ENCODE measurements at places on chromosomes 7 and 10.

- DNase-seq, result no peak
Observed at GRCh38 chr7:11709196-11709595, 122.8 kb downstream of the THSD7A start.

DNA sequence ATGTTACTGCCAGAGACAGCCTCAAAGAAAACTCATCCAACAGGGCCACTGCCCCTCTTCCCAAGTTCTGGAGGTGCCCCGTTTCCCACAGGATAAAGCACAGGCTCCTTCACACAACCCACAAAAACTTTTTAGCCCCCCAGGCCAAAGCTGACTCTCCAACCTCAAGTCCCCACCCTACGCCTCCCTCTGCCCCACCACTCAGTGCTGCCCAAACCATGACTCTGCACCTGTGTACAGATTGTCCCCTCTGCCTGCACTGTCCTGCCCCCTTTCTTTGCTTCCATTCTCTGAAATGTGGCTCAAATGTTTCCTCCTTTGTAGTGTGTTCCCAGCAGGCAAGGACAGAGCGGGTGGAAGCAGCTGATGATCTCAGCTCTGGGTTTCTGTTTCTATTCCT lies 284.0 kb downstream of the GRID1 start:
- DNase-seq, result no peak

DNA sequence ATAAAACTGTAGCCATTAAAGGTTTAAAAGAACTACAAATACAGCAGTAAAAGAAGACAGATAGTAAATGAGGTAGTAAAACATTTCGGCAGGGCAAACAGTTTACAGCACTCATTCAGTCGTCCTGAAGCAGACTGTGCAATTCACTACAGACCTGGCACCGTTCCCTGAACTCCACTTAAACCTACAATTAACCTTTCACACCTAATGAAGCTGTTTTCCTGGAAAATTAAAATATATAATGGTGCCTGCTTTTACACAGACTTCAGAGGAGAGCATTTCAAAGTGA lies 335.3 kb downstream of the GFRA1 start:
- DNase-seq, result no peak

DNA sequence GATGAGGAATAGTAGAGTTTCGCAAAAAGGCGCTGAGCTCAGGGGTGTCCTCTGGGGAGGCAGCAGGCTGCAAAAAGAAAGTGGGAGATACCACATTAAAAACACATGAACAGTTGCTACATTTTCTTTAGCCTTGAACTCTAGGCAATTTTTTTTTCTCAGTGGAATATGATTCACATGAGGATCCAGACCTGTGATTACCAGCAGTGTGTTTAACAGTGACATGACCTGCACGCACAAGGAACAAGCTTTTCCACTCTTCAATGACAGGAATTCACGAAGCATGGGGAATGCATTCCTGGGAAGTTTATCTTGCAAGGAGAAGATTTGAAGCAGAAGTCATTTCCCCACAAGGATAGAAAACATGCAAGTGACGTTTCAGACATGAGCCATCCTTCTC lies 161.6 kb downstream of the ITGA8 start:
- no peak for DNase-seq

DNA sequence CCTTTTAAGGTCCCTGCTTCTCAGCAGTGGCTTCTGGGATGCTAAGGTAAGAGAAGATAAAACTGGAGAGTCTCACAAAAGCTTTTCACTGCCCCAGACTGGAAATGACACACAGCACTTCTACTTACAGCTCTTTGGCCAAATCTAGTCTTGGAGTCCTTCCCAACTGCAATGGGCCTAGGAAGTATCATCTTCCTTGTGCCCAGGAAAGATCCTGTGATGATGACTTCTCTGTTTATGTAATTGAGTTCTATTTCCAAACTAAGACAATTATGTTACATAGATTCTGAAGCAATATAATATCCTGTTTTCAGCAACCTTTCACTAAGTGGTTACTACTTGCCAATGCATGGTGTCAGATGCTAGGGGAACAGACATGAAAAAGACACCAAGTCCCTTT lies 234.1 kb downstream of the PTEN start:
- no peak for DNase-seq

GRCh38 chr10:69405221-69405620 lies 11.5 kb downstream of the TACR2 start:
- DNase-seq, result no peak

- no peak for DNase-seq
Observed at GRCh38 chr7:155000795-155001194, 2.1 kb downstream of the PAXIP1 start.

DNA sequence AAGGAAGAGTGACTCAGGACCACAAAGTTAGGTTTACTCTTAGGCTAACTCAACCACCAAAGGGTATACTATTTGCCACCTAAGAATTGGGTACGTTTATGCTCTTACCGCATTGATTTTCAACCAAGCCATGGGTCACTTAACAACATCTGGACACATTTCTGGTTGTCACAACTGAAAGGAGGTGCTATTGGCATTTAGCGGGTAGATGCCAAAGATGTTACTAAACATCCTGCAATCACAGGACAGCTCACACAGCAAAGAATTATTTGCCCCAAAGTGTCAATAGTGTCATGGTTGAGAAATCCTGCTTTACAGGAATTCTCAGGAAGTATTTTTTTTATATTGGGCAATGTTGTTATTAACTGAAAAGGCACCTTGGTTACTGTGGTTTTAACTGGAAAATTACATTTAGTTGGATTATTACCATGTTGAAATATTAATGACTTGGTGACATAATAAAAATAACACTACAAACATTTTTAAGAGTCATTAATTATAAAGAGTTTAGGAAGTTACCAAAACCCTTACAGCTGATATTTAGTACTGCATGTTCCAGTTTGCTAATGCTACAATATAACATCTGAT lies 185.0 kb upstream of the TMEM196 start:
- DNase-seq, result no peak

- DNase-seq, result no peak
Observed at GRCh38 chr7:128986609-128987008, 48.9 kb downstream of the IRF5 start.

GRCh38 chr10:18797286-18797685 lies 138.1 kb downstream of the ARL5B start:
- no peak for DNase-seq

GRCh38 chr10:101126684-101127628 lies 4.1 kb upstream of the TLX1 start:
- DNase-seq, result no peak

- DNase-seq, result no peak
Observed at GRCh38 chr10:69406302-69406811, 10.4 kb downstream of the TACR2 start.

DNA sequence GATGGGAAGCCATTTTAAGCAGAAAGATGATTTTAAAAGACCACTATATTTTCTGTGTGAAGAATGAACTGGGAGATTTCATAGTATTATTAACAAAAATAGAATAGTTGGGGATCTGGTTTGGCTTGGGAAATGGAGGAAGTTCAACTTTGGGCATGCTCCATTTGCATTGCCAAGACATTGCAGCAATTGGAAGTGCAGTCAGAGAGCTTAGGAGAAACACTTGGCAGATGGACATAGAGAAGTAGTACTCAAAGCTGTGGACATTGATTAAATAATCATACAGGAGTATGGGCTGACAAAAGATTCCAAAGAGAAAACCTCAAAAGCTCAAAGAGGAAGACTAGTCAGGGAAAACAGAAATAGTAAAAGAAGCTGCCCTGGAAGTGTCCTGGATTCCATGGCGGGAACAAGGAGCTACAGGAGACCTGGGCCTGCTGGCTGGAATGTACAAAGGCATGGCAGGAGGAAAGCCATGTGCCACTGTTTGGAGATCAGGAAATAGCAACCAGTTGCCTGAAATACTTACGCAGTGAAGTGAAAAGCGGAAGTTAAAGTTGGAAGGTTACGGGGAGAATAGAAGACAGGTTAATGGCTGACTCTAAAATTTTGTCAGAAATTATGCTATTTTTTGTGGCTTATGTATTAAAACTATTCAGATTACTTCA lies 93.6 kb upstream of the MXI1 start:
- DNase-seq, result no peak

GRCh38 chr10:4028027-4028471 lies 243.0 kb upstream of the KLF6 start:
- DNase-seq, result no peak

- DNase-seq, result no peak
Observed at GRCh38 chr7:81641873-81642272, 128.0 kb downstream of the HGF start.

GRCh38 chr7:128351296-128352152 lies 7.8 kb upstream of the RBM28 start:
- DNase-seq, result no peak

DNA sequence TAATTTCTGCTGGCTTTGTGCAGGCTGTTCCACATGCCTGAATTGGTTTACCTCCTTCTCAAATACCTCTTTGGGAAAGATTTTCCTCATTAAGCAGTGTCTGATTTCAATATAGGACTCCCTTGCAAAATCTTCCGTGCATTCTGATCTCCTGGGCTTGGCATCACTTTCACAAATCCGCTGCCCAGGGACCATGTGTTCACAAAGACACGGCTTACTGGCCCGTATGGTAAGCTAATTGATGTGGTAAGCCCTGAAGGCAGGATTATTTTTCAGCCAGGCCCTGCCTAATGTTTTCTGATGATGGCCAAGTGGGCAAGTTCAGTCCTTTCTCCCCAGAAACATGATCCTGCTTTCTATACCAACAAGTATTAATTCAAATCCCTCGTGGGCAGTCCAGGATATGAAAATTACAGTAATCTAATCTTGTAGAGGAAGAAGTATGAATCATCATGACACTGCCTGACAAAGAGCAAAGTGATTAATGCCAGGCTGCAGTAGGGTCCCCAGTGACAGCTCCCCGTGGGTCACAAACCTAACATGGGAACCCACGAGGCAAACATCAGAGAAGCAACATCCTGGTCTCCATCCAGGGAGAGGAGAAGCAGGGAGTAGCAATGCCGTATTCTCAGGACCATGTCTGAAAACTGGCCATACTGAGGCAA lies 11.6 kb upstream of the SVIL start:
- DNase-seq, result no peak

GRCh38 chr7:11753433-11753832 lies 78.6 kb downstream of the THSD7A start:
- DNase-seq, result no peak

- DNase-seq, result no peak
Observed at GRCh38 chr10:84530724-84531325, 202.4 kb downstream of the CCSER2 start.

DNA sequence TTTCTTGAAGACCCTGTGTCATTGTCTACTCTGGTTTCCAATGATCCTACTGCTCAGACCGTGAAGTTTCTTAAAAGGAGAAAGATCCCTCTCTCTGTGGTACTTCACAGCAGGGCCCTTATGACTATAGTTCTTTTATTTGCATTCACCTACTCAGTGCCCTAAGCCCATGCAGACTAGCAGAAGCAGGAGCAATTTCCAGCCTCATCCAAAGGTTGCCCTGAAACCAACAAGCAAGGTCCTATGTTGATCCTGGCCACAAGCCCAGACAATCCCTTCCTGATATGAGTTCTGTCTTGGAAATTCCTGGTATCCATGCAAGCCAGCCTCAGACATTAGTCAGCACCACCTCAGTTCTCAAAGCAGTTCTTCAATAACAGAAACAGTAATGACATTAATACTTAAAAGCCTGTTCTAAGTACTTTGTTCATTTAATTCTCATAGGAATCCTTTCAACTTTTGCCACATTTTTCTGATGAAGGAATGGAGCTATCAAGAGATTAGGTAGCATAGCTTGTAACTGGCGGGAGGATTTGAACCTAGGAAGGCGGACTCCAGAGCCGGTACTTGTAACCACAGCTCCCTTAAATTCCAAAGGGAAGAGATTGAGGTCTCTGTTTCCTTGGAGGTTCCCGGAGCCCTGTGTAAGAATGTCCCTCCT lies 58.1 kb upstream of the ST8SIA6 start:
- no peak for DNase-seq

DNA sequence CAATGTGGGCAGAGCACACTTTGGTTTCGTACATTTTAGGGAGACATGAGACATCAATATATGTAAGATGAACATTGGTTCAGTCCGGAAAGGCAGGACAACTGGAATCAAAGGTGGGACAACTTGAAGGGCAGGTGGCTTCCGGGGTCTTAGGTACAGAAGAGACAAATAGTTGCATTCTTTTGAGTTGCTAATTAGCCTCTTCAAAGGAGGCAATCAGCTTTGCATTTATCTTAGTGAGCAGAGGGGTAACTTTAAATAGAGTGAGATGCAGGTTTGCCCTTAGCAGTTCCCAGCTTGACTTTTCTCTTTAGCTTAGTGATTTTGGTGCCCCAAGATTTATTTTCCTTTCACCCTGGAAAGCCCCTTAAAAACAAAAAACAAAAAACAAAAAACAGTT lies 21.3 kb downstream of the ZNF487 start:
- DNase-seq, result no peak

DNA sequence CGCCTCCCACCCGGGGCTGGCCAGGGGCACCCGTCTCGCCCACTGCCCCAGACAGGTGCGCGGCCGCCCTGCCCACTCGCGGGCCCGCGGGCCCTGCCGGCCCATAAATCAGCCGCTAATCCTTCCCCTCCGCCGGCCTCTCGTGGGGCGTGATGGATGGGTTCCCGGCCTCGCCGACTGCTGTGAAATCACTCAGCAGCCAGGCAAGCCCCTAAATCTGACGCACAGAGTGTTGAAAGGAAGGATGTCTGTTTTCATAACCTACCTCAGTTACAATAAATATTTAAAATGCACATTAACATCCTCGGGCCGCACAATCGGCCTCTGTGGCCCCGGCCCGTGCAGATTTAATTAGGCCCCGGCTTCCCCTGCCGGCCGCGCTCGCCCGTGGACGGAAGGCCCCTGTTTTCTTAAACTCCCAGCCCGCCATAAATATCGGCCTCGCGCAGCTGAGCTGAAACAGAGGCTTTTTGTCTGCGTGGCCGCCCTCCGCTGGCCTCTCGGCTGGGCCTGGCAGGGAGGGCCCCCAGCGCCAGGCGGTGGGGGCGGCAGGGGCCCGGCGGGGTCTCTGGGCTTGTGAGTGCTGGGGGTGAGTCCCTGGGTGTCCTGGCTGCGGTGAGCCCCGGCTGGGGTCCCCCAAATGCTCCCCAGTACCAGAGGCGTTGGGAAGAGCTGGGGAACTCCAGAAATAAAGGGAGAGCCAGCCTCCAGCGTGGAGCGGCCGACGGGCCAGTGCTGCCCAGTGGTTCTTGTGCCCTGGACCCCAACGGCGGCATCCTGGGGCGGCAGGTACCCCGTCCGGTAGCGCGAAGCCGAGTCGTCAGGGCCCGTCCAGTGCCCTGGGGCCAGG lies 90.7 kb downstream of the UNCX start:
- no peak for DNase-seq

GRCh38 chr10:53358536-53358935 lies 586.0 kb upstream of the MBL2 start:
- no peak for DNase-seq

DNA sequence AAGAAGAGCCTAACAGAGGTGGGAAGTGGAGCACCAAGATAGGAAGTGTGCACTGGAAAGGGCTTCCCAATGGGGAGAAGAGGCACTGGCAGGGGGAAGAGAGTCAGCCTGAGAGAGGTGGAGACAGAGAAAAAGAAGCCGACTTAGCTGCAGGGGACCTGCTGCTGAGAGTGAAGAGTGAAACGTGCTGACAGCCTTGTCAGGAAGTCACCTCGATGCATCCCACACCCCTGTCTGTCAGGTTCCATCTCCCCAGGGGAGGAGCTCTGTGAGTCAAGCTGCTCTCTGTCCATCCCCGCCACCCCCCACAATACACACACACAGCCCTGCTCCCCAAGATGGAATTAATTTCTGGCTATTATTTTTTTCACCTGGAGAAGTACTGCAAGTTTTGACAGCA lies 14.0 kb downstream of the KAZALD1 start:
- DNase-seq, result no peak

GRCh38 chr10:63213489-63213888 lies 80.4 kb downstream of the NRBF2 start:
- DNase-seq, result no peak
